Fibroblast of skin of back (primary cell): ENCODE measurements at places on chromosomes 3 and 15.

DNA sequence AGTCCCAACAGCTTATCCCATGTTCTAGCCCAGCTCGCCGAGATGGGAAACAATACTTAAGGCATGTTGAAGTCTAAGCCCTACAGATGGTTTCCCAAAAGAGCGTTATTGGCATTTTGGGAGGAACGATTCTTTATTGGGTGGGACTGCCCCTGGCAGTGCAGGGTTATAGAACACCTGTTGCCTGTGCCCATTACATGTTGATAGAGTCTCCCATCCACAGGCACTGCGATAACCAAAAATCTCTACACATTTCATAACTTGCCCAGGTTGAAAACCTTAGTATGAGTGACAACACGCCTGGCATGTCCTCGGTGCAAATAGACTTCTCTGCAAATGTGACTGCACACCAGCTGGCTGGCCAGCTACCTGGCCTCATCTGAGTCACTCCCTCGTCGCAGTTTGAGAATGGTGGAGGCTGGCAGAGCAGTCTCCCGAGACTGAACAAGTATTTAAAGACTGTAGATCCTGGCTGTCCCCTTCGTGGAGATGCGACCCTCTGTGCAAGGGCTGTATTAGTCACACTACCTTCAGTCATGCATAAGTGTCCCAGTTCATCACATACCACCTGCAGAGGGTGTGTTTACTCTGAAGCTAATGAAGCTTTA, 18.7 kb downstream of the ZNF80 start:
- no peak for DNase-seq

GRCh38 chr3:169694117-169694516, 30.6 kb upstream of the MECOM start:
- DNase-seq: no peak

DNA sequence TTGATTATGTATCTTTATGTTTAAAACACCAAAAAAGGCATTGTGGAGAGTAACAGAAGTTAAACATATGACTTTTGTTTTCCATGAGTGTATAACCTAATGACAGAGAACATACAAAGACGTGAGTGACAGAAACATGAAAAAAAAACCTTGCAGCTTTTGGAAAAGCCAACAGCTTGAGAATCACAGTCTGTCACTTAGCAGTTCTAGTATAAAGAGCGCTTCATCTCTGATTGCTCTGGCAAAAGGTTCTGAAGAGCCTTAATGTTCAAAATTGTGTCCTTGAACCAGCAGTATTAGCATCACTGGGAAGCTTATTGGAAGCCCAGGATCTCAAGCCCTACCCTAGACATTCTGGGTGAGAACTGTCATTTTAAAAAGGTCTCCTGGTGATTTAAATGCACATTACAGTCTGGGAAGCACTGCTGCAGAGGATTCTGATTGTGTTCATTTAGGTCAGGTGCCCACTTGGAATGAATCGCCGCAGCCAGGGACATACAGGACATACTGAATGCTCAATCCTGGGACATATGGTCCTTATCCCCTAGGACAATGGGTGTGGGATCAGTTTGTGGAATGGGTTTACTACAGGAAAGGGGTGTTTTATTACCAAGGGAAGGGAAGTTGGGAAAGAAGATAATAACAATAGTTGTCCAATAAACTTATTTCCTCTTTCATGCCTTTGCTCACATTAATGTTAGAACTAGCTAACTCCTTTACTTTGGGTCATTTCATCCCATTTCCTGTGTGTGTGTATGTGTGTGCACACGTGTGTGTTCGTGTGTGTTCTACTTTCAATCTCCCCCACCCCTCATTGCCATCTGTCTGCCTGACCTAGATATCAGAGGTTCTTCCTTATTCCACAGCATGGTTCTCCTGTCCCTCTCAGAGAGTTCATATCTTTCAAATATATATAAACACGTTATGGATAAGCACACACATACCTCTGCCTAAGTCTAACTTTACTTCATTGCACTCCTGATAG, 55.0 kb downstream of the LRRC49 start:
- no peak for DNase-seq

- no peak for DNase-seq
These were observed 36.9 kb downstream of the TSPAN3 start for GRCh38 chr15:77033729-77034671.

GRCh38 chr3:16844791-16845190, 40.0 kb upstream of the PLCL2 start:
- DNase-seq: no peak

GRCh38 chr3:183331498-183331897, 78.4 kb downstream of the B3GNT5 start:
- no peak for DNase-seq

GRCh38 chr3:179348325-179349013, 960 bp downstream of the MFN1 start:
- DNase-seq: no peak

- no peak for DNase-seq
These were observed 108.2 kb downstream of the ULK4 start for GRCh38 chr3:41853540-41854196.

GRCh38 chr3:14235912-14236295, 57.3 kb downstream of the LSM3 start:
- no peak for DNase-seq

- DNase-seq: no peak
These were observed 37.4 kb upstream of the ARPP21 start for GRCh38 chr3:35601959-35602358.

DNA sequence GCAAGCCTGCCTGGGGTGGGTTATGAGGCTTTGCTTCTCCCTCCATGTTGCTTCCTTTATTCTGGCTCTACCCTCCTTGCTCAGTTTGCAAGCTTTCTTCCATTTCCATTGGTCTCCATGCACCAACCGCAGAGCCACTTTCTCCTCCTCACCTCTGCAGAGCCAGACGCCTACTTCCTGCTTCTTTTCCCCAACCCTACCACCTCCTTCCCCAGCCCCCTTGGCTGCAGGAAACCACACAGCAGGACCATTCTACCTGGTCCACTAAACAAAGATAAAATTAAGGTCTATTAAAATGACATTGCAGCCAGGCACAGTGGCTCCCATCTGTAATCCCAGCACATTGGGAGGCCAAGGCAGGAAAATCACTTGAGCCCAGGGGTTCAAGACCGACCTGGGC, 10.0 kb upstream of the CAV3 start:
- no peak for DNase-seq

GRCh38 chr15:41923401-41923997, 29.6 kb upstream of the SPTBN5 start:
- DNase-seq: no peak

- DNase-seq: no peak
These were observed 315.6 kb upstream of the THBS1 start for GRCh38 chr15:39265261-39265660.

- no peak for DNase-seq
These were observed 3.8 kb downstream of the VEPH1 start for GRCh38 chr3:157499342-157499963.

GRCh38 chr3:166785876-166786275, 594.2 kb downstream of the ZBBX start:
- DNase-seq: peak; percentile 72

DNA sequence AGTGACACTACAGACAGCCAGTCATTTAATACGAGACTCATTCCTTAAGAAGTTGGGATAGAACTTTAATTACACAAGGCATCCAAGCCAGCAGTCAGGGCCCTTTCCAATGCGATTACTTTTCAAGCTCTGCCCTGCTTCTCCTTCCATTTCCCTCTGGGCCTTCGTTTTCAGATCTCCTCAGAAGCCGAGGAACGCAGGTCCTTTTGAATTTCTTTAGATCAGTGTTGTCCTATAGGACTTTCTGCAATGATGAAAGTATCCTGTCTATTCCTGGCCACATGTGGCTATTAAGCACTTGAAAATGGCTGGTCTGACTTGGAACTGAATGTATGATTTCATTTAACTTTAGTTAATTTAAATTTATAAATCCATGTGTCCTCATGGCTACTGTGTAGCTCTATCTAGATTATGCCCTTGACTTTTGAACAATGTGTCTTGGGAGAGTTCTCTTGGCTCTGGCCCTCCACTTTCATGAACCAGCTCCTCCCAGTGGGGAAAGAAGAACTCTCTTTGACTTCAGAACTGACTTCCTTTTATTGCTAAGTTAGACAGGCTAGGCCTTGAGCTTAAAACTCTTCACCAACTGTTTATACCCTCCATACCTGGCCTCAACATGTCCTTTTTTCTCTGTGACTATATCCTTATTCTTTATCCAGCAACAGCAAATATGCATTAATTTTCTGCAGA, 22.6 kb downstream of the TGFBR2 start:
- DNase-seq: no peak

- no peak for DNase-seq
These were observed 17.0 kb downstream of the SLC35G2 start for GRCh38 chr3:136835813-136836510.

DNA sequence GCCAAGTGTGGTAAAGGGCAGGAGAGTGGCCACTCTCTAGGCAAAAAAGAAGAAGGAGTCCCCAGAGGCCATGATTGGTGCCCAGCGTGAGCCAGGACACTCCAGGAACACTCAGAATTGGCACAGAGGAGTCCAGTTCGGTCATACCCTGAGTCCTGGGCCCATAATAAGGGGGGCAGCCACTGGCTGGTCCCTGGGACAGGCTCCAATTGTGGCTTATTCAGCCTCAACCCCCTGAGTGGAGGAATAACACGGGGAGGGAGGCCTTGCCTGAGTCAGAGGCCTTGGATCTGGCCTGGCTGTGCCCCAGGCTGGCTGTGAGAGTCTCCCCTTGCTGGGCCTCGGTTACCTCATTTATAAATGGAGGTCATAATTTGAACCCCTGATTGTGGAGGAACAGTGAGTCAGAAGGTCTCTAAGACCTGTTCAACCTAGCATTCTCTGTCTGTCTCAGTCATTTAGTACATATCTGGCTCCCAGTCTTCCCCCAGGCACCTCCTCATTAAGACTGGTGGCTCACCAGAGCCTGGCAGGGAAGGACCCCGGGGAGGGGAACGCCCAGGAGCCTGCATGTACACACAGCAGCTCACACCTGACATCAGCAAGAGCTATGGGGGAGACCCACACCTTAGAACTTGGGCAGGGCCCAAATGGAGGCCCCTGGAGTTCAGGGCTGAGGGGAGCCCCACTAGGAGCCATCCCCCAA, 95.9 kb upstream of the ATP2B2 start:
- no peak for DNase-seq

- no peak for DNase-seq
These were observed 21.6 kb downstream of the NCBP2 start for GRCh38 chr3:196920733-196921132.

DNA sequence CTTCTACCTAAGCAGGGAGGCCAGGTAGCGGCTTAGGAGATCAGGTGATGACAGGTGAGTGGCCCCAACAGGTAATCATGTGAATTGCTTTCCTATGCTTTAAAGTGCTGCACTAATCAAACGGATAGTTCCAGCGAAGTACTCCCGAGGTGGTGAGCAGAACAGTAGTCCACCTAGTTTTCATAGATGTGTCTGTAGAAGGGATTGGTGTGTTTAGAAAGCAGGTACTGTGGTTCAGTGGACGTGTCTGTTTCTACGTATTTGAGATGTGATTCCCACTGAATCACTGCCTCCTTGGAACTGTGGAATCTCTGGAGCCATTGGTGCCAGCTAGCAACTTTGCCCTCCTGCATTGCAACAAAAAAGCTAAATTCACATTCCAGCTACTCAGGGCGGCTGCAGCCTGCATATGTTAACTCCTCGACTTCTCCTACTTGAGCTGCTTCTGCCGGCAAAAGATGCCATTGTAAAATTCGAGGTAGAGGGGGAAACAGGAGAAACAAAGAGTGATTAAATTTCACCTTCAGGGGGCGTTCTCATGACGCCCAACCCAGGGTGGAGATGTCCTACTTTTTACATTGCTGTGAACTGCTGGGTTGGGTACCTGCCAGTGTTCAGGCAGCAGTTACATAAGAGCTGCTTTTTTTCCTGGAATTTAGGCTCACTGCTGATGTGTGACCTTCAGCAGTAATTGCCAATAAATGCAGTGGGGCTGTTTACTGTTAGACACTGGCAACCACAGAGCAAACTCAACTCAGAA, 227.3 kb downstream of the ITPR1 start:
- peak; percentile 59 for DNase-seq

DNA sequence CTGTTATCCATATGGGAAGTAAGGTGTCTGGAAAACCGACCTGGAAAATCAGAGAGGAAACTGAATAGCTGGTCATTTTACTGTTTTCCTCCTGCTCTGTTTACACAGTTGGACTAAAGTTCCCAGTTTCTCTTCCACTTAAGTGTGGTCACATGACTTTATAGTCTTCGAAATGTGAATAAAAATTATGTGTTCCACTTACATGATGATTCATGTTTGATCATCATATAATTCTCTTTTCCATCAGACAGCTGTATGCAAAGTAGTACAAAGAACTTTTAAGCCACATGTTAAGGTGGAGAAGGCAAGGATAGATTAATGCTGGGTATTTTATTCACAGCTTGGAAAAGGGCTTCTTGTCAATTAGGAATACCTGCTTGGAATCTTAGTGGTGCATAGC, 525.5 kb upstream of the BCHE start:
- DNase-seq: no peak

- peak; percentile 55 for DNase-seq
These were observed 32.9 kb upstream of the FBLN2 start for GRCh38 chr3:13515786-13516759.

DNA sequence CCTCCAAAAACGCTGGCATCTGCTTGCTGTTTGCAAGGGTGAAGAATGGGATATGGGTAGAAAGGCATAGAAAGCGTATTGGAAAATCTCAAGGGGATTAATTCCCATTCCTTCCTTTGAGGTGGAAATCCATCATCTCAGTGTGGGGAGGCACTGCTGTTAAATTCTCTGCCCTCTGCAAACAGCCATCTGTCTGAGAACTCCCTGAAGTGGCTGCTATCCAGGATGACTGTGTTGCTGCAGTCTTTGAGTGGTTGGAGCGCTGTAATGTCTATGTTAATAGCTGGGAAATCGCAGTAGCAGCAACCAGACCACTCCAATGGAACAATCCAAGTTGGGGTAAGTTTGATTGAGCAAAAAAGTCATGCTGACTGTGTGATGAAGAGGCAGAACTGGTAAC, 625.9 kb downstream of the NLGN1 start:
- peak; percentile 3 for DNase-seq

DNA sequence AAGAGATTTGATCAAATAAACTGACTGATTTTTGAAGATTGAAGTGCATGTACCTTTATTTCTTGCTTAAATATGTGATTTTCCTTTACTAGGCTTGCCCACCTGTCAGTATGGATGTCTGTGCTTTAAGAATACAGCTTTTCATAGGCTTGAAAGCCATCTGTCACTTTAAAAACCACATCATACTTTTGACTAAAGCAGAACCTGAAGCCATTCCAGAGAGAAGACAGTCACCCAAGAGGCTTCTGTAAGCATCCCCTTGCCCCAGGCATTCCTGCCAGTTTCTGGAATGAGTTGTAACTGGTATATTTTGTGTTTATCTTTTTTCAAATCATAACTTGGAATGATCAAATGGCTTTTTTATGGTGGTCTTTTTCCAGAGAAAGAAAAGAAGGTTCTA, 24.0 kb downstream of the HPS3 start:
- DNase-seq: no peak

GRCh38 chr3:9846931-9847488, 3.2 kb upstream of the RPUSD3 start:
- DNase-seq: no peak

GRCh38 chr3:112958811-112959560, 15.9 kb downstream of the CD200R1 start:
- DNase-seq: no peak

- DNase-seq: no peak
These were observed 149.5 kb downstream of the TBC1D5 start for GRCh38 chr3:17592956-17593355.
